Dermis microvascular lymphatic vessel endothelial cell (primary cell): ENCODE measurements at places on chromosomes 1 and 21. TPM values are rescaled to one million over a fixed set of nuclear protein-coding genes. Genes with fewer than 3 reads are reported as not detected.

The MOB3C gene
- 8.6 and 9.9 TPM in 2 replicates for total RNA-seq

The KCNH1 gene
- total RNA-seq = not detected in 2 replicates

The TGFBR3 gene
- total RNA-seq = 8.3 and 25.9 TPM in 2 replicates

The SPRR5 gene
- not detected in 2 replicates for total RNA-seq

The KCNA3 gene
- total RNA-seq = not detected in 2 replicates

The NCMAP gene
- total RNA-seq = not detected in 2 replicates

The DAB1 gene
- under 0.01 TPM in 1 of 2 replicates, not detected in the other for total RNA-seq

The C1QA gene
- total RNA-seq = not detected in 2 replicates

The KRTAP23-1 gene
- not detected in 2 replicates for total RNA-seq

The HSPA6 gene
- 0.13 and 1.5 TPM in 2 replicates for total RNA-seq
